H1 (cell line): ENCODE measurements at places on chromosomes 4 and X. TPM values are rescaled to one million over a fixed set of nuclear protein-coding genes. Genes with fewer than 3 reads are reported as not detected.

DNA sequence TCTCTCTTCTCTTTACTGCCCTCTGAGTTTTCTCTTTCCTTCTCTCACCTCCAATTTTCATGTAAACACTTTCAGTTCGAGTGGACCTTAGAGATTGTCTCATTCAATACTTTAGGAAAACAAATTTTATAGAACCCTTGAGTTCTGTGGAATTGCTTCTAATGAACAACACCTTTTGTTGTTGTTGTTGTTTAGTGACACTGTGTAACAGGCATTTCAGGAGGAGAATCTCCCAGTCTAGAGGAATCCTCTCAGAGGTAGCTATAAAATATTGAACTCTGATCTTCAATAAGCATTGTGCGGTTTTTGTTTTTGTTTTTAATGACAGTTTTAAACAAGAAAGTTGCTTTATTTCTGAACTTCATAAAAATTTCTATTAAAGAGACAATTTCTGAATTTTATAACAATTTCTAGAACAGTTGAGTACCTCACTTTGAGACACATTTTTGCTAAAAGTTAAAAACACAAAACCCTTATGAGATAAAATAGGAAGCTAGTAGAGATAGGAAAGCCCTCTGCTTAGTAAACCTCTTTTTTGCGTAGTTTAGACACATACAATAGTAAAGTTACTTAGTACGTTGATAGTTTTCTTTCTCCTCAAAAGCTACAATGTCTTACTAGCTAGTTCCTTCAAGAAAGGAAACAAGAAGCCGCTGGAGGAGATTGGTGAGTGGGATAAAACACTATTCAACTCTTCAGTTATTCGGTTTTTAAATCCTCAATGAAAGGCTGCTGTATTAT lies 38.8 kb downstream of the CLCN3 start:
- no peak for DNase-seq

- DNase-seq, result peak; percentile 46
Measured at GRCh38 chr4:156169011-156169410, 215.3 kb upstream of the CTSO start.

GRCh38 chrX:13894888-13895565 lies 78.1 kb upstream of the GPM6B start:
- no peak for DNase-seq

Gene ZFP42
- total RNA-seq, result 187 and 188 TPM in 2 replicates

Gene CCDC110
- total RNA-seq, result 2.5 and 3.1 TPM in 2 replicates
